ENCODE measurements at places on chromosomes 4 and X.

DNA sequence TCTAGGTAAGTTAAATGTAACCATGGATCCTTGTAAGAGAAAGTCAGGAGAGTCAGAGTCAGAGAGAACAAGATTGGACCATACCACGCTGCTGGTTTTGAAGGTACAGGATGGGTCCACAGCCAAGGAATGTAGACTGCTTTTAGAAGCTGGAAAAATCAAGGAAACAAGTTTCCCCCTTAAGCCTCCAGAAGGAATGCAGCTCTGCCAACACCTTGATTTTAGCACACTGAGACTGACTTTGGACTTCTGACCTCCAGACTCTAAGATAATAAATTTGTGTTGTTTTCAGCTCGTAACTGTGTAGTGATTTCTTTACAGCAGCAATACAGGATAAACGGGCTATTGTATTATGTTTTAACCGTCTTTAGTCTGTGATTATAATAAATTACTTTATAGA is 108.0 kb upstream of the USP38 start:
- DNase-seq: no peak

GRCh38 chr4:1200425-1201035 is 28.1 kb upstream of the SPON2 start:
- DNase-seq: peak; percentile 93

- DNase-seq: no peak
These were observed 46.1 kb upstream of the CITED1 start for GRCh38 chrX:72351606-72352334.

DNA sequence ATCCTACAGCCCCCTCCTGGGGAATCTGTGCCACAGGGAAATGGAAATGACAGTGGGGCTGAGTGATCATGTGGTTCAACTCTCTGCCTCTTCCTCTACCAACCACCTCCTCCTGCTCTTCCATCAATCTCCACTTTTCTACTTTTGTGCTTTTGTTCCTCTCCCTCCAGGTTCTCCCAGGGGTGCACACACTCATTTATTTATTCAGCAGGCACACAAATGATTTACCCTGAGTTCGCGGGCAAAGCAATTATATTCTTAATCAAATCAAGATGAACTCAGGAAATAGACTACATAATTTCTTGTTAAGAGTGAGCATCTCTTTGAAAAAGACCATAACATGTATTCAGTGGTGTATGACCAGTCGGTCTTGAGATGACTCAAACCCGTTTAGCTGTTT is 69.2 kb downstream of the VCX3A start:
- DNase-seq: no peak

DNA sequence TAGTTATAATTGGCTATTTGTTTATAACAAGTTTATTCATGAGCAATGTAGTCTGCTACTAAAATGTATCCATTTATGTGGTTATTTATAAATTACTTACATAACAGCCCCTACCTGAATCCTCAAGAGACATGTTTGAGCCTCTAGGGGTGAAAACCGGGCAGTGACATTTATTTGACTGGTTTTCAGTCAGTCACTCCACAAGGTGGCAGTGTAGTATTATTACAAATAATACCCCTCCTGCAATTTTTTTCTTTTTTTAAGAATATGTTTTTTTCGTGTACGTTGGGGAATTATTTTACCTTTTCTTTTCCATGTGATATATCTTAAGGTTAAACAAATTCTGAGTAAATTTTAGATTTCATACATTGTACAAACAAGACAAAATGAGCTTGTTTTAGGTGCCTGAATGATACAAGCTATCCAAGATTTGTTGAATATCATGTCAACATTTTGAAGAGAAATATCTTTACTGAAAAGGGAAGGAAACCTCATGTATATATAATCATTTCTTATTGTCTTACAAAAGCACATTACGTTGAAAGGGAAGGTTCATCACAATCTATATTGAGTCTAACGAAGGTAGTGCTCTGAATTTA is 598.7 kb upstream of the TECRL start:
- DNase-seq: peak; percentile 35

- DNase-seq: no peak
These were observed 439.5 kb downstream of the GRXCR1 start for GRCh38 chr4:43332052-43332425.

DNA sequence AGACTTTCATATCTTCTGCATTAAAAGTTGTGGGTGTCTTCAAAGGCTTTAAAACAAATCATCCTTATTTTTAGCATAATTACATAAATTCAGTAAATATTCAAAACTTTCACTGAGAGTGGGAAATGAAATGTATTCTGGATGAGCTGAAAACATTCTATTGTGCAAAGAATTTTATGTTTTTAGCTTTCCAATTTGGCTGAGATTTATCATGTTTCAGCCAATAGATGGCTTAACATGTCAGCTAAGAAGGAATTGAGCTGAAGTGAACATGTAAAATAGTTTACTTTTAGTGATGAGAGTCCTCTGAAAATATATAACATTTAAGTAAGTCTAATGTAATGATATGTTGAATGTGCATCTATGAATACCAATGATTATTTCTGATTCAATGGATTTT is 213.5 kb upstream of the GIMD1 start:
- no peak for DNase-seq

- no peak for DNase-seq
These were observed 207.2 kb downstream of the NLGN4X start for GRCh38 chrX:6021316-6022091.

- no peak for DNase-seq
These were observed 164.2 kb downstream of the CBR4 start for GRCh38 chr4:168845897-168846296.

- DNase-seq: no peak
These were observed 64.6 kb downstream of the RHOH start for GRCh38 chr4:40261231-40262076.

GRCh38 chr4:107066621-107067020 is 30.5 kb upstream of the DKK2 start:
- DNase-seq: no peak

DNA sequence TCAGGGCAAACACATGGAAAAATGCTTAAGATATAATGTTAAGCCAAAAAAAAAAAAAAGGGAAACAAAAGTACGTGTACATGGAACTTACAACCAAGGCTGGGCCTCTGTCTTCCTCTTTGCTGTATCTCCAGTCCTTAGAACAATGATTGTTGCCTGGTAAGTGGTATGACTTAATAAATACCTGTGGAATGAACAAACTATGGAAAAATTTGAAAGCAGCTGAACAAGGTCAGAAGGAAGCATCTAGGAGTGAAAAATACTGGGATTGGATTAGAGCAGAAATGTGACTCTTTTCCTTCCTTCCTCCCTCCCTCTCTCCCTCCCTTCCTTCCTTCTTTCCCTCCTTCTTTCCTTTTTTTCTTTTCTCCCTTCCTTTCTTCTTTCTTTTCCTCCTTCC is 54.2 kb upstream of the SMIM10 start:
- DNase-seq: peak; percentile 78

DNA sequence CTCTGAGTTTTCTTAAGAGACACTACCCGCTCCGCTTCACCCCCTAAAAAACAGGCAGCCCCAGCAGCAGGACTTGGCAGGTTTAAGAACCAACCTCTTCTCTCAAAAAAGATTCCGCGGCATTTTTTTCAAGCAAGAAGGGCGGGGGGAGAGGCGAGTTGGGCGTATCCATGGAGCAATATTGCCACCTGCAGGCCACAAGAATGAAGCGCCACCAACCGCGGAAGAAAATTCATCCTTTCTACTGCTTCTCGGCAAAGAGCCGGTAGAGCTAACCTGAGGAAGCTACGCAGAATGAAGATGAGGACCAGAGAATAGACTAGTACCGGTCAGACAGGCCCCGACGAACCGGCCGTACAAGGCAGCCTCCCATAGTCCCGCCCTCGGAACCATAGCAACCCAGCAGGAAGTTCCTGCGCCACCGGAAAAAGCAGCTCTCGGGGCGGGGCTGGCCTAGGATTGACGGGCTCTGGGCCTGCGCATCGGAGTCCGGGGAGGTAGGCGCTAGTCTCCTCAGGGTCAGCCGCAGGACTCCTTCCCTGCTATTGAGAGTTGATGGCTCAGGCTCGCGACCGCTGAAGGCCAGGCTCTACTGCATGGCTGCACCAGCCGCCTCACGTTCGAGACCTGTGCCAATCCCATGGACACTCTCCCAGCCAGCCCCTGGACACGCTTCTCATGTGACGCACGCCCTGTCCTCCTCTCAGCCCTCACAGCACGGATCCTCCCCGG is 76.9 kb downstream of the MAGED4 start:
- peak; percentile 81 for DNase-seq

GRCh38 chrX:103338663-103339062 is 8.6 kb downstream of the TCEAL7 start:
- DNase-seq: no peak

DNA sequence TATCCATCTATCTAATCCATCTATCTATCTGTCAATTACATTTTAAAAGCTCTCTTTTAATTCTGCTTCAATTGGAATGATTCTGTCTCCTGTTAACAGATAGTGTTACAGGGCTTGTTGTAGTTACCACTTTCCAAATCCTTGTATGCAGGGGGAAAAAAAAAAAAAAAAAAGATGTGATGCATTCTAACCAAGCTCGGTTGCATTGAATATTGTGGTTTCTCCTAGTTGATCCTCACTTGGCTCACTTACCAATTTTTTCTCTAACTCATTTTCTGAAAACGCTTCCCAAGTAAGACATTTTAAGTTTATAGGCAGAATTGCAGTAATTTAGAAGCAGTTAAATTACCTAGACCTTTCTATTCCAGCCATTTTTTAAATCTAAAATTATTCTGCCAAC is 327.9 kb upstream of the PITX2 start:
- no peak for DNase-seq

DNA sequence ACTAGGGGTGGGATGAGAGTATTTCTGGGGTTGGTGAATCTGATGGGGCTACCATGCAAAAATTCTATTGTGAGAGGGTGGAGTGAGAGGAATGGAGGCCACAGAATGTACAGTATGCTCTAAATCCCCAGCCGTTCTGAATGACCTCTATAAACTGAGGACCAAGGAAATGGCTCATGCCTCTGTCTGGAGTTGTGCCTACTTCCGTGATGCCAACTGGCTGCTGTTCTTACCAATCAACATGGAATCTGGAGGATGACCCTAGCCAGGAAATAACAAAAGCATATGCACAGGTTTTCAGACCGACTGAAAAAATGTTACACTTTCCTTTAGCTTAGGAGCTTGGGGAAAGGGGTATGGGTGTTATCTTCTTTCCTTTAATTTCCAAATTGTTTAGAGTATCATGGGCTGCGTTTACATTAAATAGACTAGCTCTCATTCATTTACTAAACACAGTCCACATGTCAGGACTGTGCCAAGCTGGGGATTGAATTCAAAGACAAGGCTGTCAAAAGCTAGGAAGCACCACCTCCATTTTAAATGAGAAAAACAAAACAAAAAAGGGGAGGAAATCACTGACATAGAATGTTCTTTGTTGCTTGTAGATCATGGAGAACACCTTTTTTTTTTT is 20.2 kb upstream of the CCKAR start:
- DNase-seq: no peak

- no peak for DNase-seq
These were observed at the start of gene PHKA2 for GRCh38 chrX:18983666-18984380. TSS of gene PHKA2 (minus strand) at chrX:18984114. CDS start at chrX:18983932, 182 bp downstream.

GRCh38 chrX:12974796-12975669 is at the start of gene TMSB4X:
TSS of gene TMSB4X (plus strand) at chrX:12975110.
- DNase-seq: peak; percentile 77

DNA sequence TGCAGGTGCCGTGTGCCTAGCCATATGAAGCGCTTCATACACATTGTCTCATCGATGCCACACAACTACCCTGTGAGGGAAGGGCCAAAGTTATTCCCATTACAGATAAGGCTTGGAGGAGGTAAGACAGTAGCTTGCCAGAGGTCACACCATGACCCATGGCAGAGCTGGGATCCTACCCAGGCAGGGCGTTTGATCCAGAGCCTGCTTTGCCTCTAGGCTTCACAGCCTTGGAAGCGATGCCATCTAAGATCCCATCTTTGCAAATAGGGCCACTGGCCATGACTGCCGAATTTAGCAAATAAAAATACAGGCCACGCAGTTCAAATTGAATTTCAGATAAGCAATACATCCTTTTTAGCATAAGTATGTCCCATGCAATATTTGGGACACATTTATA is 358.2 kb downstream of the BCOR start:
- no peak for DNase-seq

GRCh38 chrX:142084611-142085010 is 120.5 kb downstream of the MAGEC2 start:
- DNase-seq: no peak

DNA sequence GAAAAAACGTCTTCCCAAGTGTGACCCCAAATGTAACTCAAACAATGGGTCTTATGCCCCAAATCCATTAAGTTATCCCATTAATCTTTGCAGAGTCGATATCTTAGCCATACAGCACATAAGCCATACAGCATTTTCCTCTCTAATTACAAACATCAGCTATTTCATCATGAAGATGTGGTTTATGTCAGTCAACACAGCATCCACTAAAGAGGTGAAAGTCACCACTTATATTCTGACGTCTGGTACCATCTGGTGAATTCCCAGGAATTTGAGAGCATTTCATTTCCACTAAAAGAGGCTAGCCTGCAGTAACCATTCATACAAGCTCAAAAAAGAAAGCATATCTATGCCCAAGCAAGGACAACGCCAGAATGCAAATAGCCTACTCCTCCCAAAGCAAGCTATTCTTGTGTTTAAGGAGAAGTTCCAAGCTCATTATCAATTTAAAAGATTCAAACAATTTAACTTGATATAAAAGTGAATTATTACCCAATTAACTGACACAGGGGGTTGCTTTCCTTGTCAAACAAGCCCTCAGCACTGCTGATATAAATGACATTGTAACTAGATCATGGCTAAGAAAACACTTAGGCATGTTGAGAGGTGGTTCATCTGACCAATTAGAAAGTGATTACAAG is 203.3 kb downstream of the ANTXR2 start:
- DNase-seq: no peak

DNA sequence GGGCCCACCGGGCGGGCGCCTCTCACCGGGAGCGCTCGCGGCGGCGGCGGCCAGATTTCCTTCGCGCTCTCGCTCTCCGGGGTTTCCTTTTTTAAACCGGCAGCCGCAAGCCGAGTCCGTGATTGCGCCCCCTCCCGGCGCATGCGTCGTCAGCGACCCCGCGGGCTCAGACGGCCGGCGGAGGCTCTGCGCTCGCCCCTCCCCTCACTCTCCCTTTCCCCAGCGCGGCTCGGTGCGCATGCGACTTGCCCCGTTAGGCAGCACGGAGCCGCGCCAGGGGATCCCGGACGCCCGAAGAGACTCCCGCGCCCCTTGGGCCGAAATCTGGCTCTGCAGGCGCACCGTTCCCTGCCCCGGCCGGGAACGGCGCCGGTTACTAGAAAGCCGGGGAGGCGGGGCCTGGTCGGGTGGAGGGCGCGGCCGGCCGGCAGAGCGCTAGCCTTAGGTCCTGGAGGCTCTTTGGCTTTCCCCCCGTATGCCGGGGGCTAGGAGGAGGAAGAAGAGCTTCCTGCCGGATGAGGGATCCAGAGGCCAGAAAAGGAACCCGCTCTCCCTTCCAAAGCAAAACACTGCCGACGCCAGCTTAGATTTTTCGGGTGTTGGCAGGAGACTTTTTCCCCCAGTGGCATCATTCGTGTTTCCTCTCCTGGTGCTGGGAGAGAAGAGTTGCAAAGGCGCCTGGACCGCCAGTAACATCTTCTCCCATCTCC is at the start of gene CLOCK:
Gene CLOCK (minus strand): TSS at position 154 of the 710 bp plus-strand sequence. CDS start 64,124 bp downstream, outside the sequence.
- DNase-seq: peak; percentile 77

DNA sequence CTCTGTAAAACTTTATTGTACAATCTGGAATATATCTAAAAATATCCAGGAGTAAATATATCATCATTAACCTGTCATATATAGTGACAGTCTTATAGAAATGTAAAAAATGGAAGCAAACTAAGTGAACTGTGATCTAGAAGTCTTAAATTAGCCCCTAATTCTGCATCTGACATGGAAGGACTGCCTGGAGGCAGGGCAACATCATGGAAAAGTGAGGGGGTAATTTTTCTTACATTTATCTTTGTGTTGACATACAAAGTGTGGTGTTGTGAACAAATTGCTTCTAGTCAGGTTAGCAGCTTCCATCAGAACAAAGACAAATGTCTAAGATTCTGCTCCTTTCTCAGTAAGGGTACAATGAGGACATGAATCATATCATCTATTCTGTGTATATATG is 186.3 kb downstream of the C4orf33 start:
- DNase-seq: no peak

All from HCEC 1CT (cell line).